ENCODE measurements at places on chromosomes 13 and 19.
A peak's percentile ranks its signal among the peaks of the same experiment; 100 is the strongest.

- DNase-seq: no peak
Observed at GRCh38 chr19:11200015-11200574, 2.8 kb upstream of the KANK2 start.

GRCh38 chr13:35144166-35144890 is 202.3 kb downstream of the NBEA start:
- DNase-seq: no peak

DNA sequence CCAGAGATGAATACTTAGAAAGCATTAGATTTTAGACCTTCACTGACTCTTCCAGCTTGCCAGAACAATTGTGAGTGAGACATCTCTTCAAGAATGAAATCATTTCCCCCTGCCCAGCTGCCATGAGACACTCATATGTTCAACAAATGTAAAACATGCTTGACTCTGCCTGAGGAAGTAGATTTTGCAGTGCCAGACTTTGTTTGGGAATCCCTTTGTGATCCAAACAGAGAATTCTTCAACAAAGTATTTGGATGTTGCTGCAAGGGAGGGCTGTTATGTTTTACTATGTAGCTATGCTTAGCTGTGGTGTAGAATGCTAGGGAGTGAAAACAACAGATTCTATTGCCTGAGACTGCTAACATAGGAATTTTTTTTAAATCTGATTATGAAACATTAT is 416.4 kb downstream of the DCT start:
- no peak for DNase-seq

DNA sequence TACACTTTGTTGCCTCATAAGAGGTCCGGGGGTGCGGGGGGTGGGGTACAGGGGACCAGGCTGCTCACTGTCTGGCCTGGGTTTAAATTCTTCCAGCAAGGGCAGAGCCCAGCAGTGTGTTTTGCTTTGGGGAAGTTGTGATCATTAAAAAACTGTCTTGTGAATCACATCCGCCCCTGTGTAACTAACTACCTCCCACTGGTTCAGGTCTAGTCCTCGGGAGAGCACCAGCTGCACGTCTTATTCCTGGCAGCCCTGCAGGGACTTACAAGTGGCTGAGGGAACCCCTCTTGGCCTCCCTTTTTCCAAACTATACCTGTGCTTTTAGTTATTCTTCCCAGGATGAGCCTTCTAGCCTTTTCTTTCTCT is 127.5 kb downstream of the SIPA1L3 start:
- no peak for DNase-seq

GRCh38 chr13:98300956-98301641 is 124.0 kb upstream of the RNF113B start:
- DNase-seq: no peak

- DNase-seq: peak; percentile 80
Observed at GRCh38 chr19:47707135-47707925, 5.9 kb upstream of the EHD2 start.

DNA sequence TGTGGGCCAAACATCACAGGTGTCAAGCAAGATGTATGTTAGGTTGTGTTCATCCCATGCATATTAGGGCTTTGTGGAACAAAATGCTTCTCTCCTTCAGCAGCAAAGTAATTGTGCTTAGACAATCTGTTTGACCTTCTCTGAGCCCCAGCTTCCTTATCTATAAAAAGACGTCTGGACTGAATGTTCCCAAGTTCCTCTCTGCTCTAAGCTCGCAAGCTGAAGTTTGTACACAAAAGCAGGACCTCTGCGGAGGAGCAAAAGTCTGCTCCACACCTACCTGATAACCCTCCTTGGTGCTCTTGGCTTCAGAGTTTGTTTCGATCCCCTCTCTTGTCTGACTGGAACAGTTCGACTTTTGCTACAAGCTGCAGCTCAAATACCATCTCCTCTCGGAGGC is 95.7 kb upstream of the UBL3 start:
- DNase-seq: no peak

DNA sequence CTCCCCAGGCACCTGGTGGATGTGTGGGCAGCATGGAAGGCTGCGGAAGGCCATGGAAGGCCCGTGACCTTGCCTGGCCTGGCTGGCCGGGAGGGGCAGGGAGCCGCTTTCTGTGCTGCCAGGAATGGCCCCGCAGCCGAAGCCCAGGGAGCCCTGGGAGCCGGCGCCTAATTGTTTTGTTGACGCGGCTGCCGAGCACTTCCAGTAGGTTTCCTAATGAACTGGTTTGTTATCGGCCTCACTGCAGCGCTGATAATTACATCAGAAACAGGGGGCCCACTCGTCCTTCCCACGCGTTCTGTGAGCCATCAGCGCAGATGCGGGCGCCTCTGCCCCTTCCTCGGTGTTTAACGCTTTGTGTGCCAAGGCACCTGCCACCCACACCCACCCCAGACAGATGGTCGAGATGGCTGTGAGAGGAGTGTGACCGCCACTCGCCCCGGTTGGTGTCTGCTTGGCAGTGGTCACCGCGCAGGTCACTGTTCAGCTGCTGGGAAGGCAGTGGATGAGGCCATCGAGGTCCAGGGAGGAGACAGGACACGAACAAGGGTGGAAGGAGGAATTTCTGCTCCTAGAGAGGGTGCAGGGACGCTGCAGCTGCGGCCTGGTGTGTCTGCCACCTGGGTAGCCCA is 124.5 kb downstream of the KDM4B start:
- no peak for DNase-seq
